ENCODE measurements at places on chromosomes 16 and 17.

GRCh38 chr17:18362698-18363100 lies 651 bp downstream of the SHMT1 start:
- no peak for DNase-seq

GRCh38 chr16:724188-725040 lies 1.8 kb downstream of the CCDC78 start:
- DNase-seq, result no peak

DNA sequence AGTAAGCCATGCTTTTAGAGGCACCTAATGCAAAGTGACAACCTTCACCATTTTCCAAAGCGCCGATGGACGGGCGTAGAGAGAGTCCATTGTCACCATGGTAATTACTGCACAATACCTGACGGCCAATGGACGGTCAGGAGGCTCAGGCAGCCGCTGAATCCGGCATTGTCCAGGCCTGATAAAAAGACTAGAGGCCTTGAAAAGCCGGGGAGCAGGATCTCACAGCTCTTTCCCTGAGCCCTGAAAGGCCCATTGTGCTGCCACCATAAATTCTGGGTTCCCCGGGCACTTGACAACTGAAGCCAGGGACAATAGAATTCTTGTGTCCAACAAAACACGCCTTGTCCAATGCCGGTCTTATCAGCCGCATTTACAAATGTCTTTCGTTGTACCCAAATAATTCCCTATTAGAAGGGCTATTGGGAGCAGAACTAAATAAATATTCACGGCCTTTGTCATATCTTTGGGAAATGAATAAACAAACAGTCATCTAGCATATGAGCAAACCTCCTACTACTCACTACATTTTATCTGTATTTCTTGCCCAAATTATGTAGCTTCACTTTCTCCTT lies 62.4 kb downstream of the CDH11 start:
- no peak for DNase-seq

DNA sequence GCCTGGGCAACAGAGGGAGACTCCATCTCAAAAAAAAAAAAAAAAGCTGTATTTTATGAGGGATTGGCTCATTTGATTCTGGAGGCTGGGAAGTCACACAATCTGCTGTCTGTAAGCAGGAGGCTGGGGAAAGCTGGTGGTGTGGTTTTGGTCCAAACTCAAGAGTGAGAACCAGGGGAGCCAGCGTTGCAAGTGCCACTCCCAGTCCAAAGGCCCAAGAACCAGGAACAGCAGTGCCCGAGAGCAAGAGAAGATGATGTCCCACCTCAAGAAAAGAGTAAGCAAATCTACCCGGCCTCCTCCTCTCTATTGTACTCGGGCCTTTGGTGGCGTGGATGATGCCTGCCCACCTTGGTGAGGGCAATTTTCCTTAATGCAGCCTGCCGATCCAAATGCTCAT lies 5.7 kb upstream of the NQO1 start:
- no peak for DNase-seq

GRCh38 chr16:59567496-59567895 lies 833.4 kb upstream of the GOT2 start:
- DNase-seq, result no peak

DNA sequence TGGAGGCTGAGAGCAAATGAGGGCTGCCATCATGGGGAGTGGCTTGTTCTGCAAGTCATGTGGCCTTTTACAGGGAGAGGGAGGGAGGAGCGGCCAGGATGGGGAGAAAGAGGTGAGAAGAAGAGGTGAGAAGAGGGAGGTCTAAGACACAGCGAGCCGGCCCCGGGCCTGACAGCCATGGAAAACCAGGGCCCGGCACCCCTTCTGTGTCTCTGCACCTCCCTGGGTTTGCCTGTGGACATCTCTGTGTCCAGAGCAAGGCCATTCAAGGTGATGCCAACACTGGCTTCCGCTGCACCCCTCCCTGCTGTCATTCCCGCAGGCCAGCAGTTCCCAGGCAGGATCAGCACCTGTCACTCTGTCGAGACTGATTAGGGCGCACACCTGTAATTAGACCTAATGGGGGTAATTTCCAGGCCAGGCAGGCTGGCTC lies 75.6 kb downstream of the MGAT5B start:
- DNase-seq, result no peak

DNA sequence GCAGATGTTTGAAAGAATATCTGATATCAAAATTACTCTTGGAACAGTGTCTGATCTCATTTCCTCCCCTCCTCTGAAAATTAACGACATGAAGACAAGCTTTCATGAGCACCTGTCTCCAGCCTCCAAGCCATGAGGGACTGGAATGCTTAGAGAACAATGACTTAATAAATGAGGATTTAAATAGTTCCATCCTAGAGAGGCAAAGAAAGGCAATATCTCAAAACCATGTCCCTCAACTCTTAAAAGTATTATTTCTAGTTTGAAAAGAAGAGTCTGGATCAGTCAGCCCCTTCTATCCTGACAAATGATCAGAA lies 137.5 kb downstream of the ANKFN1 start:
- DNase-seq, result no peak

- no peak for DNase-seq
Measured at GRCh38 chr17:74571621-74572270, 4.4 kb upstream of the CD300H start.

GRCh38 chr16:50815382-50815781 lies 73.5 kb downstream of the CYLD start:
- no peak for DNase-seq

DNA sequence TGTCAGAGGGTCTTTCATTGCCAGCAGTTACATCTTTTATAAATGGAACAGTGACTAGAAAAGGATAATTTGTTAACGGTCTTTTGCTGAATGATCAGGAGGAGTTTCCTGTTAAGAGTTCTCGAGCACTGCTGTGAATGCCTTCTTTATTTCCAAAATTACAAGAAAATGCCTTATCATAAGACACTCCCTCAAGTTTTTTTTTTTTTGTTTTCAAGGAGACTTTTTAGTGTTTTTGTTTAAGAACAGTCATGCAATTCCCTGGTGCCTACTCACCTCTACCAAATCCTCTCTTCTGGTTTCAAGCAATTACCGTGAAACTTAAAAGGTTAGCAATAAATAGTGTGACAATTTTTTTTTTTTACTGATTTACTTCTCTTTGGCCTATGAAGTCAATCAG lies 19.0 kb upstream of the VWA3A start:
- no peak for DNase-seq

DNA sequence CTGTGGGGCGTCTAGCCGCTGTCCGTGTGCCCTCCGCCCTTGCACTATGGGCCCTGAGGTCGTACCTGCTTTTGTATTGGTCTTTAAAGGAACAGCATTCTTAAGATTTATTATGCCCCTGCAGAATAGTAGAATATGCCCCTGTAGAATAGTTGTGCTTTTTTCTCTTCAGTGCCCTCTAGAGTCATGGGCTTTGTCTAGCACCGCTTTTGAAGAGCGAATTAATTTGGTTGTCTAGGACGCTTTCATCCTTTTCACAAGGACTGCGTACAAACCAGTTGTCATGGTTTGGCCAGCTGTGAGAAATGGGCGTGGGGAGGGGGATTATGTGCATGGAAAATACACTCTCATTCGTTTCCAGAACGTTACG lies 621 bp downstream of the CEP95 start:
- no peak for DNase-seq

DNA sequence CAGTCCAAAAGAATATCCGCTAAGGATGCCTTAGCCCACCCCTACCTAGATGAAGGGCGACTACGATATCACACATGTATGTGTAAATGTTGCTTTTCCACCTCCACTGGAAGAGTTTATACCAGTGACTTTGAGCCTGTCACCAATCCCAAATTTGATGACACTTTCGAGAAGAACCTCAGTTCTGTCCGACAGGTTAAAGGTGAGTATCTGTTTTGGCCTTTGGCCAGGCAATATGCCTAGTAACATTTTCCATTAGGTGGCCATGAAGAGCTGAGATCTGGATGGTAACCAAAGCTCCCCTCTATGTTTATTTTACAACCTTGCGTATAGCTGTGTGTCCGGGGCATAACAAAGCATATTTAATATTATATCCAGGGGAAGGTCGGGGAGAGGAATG lies 128.0 kb upstream of the TMEM97 start:
- DNase-seq, result no peak

DNA sequence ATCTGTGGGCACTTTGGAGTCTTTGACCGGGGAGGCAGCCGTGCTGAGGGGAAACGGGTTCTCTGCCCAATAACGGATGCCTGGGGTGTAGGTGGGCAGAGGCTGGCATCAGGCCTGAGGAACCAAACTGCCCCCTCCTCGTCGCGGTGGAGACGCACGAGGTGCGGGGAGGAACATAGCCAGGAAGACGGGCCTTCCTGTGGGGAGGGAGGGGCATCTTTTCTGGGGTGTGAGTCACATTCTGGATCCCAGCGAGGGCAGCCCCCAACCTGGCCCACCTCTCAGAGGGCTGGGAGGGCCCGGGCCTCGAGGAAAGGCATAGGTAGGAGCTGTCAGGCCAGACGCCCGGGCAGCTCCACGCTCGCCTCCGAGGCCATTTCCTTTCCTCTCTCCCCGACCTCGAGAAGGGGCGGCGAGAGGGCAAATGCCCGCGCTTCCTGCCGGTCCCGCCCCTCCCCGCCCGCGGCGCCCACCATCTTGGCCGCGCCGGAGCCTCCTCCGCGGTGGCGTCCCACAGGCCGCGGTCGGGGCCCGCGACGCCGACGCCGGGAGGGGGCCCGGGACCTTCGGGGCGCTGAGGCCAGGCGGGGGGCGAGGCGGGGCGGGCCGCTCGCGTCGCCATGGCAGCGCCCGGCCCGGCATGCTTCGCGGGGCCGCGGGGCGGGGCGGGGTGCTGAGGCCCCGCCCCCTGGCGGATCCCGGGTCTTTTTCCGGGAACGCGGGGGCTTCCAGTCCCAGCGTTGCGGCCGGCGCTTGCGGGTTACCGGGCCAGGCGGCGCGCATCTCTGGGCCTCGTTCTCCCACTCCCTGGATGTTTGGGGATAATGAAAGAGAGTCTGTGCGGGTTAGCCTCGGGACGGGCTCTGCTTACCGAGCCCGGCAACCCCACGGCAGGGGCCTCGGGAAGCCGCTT lies 13.2 kb downstream of the RAI1 start:
- DNase-seq, result peak; percentile 60

GRCh38 chr17:52383493-52384100 lies 225.1 kb upstream of the CA10 start:
- peak; percentile 10 for DNase-seq

DNA sequence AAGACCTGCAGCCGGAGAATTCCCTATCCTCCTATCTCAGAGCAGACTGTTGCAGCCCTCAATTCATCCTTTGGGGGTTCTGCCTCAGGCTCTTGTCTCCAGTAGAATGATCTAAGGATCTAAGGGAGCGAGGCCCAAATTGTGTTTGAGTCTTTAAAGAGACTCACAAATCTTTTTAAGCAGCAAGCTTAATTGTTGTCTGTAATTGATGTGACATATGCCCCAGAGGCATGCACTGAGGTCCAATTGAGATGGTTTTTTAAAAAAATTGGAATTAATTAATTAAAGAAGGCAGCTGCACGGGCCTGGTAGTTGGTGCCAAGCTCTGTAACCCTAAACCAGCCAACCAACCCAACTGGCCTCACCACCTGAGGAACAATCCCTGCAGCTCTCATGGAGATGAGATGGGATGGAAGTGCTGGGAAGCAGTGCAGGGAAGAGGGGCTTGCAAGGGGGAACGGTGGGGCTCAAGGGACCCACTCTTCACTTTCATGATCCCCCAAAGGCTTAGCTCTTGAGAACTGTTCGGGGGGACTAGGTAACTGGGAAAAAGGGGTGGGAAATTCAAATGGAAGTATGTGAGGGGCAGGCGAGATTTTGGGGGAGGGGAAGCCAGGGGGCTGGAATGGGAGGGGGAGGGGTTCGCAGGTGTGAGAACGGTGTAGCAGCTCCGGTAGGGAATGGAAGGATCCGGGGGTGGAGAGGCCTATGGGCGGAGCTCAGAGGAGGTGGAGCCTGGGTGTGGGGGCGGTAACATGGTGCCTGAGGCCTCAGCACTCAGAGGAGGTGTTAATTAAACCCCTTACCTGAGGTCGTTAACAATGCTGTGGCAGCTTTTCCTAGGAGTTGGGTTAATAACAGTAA lies 9.2 kb upstream of the ZNF652 start:
- no peak for DNase-seq

DNA sequence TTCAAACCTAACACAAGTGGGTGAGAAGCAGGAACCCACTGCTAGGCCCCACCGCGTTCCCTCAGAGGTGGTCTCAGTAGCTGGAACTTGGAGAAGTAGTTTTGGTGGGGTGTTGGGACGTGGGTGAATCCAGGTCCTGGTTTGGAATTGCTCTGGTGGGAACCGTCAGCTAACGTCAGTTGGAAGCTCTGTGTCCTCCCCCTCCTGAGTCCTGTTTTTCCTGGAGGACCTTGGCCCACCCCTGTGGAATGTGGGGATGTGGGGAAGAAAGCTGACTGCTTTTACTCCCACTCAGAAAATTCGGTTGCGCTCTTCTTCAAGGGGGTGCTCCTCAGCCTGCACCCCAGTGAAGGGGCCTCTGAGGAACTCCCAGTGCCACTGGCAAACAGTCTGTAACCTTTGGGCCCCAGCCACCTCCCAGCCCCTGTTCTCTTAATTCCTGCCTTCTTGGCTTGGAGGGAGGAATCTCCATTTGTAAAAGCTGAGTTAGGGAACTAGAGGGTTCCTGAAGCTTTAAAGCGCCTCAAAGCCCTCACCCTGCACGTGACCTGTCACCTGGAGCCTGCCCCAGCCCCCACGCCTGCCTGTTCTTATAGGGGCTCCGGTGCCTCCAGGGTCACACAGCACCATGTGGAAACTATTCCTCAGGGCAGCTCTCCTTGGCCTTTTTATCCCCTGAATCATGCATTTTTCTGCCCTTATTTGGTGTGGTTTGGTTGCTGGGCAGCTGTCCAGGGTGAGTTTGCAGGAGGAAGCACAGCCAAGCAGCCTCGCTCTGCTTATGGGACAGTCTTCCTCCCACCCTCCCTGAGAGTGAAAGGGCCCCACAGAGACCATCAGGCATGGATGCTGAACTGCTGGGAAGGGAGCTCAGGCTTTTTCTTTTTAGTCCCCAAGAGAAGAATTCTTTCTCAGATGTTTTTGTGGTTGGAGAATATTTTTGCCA lies 16.2 kb upstream of the NAGLU start:
- DNase-seq, result no peak

GRCh38 chr17:6548034-6548433 lies 8.3 kb downstream of the PITPNM3 start:
- no peak for DNase-seq

- peak; percentile 62 for DNase-seq
Measured at GRCh38 chr17:49646391-49647255, 31.3 kb downstream of the SPOP start.

- no peak for DNase-seq
Measured at GRCh38 chr17:50955667-50956120, 89.5 kb upstream of the TOB1 start.

GRCh38 chr16:533391-534123 lies 6.0 kb downstream of the CAPN15 start:
- no peak for DNase-seq

DNA sequence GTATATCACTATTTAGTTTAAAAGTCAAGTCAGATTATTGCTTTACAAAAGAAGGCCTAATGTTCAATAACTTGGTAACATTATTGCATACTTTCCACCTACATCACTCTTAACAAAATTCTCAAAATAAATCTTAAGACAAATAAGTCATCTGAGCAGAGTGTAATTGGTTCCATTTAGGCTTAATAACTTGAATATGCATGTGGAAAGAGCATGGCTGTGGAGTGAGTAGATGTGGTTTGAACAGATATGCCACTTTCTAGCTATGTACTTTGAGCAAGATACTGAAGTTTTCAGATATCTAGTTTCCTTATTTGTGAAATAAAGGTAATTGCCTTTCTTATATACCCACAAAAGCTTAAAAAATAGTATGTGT lies 6.7 kb upstream of the EVI2A start:
- DNase-seq, result no peak

GRCh38 chr16:22402191-22402590 lies 27.8 kb upstream of the CDR2 start:
- no peak for DNase-seq
